ENCODE measurements at places on chromosomes 2 and 18. TPM values are rescaled to one million over a fixed set of nuclear protein-coding genes. Genes with fewer than 3 reads are reported as not detected.

HSPD1 gene
- total RNA-seq, result 157 TPM

TBC1D8 gene
- 6.1 TPM for total RNA-seq

GBX2 gene
- total RNA-seq, result 0.41 TPM

KCNF1 gene
- total RNA-seq, result 20.0 TPM

RGPD3 gene
- 1.2 TPM for total RNA-seq

PDCD1 gene
- total RNA-seq, result 0.41 TPM

PSD4 gene
- total RNA-seq, result 3.3 TPM

LRP1B gene
- 84.0 TPM for total RNA-seq

EFR3B gene
- 42.0 TPM for total RNA-seq

RAX gene
- total RNA-seq, result not detected

IL36G gene
- total RNA-seq, result under 0.01 TPM

SCG2 gene
- 138 TPM for total RNA-seq

CHST9 gene
- total RNA-seq, result 2.4 TPM

ITPRIPL1 gene
- 4.9 TPM for total RNA-seq

MPV17 gene
- total RNA-seq, result 41.6 TPM

ADCYAP1 gene
- total RNA-seq, result 7.3 TPM

UCN gene
- total RNA-seq, result 1.2 TPM

ALPP gene
- total RNA-seq, result not detected

POTEI gene
- total RNA-seq, result under 0.01 TPM

All from frontal cortex (tissue), 4 donors.